ENCODE measurements at places on chromosomes 11 and 22.

DNA sequence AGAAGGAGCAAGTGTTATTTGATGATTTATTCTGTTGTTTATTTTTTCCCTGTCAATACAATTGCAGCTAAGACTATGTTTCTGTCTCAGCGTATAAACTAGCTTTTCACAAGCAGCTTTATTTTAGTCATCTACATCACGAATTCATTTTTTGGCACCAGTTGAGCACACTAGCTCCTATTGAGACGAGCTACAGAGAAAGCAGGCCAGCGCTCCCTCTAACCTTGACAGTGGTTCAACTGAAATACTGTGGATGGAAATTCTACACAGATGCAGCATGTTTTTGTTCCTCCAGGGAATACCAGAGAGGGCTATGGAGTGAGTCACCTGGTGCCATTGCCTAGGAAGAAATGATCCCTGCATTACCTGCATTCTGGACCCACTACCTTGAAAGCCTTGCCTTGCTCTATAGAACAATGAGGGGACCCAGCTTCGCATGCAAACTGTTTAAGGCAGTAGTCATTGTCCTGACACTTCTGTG is 108.2 kb upstream of the ARHGAP42 start:
- no peak for DNase-seq

GRCh38 chr11:64457416-64458010 is 98.6 kb downstream of the RPS6KA4 start:
- no peak for DNase-seq

- DNase-seq: no peak
Measured at GRCh38 chr22:28582806-28583205, 96.8 kb downstream of the TTC28 start.

- no peak for DNase-seq
Measured at GRCh38 chr11:72519220-72519881, 85.0 kb upstream of the CLPB start.

GRCh38 chr22:35587447-35587870 is 29.7 kb downstream of the MB start:
- no peak for DNase-seq

DNA sequence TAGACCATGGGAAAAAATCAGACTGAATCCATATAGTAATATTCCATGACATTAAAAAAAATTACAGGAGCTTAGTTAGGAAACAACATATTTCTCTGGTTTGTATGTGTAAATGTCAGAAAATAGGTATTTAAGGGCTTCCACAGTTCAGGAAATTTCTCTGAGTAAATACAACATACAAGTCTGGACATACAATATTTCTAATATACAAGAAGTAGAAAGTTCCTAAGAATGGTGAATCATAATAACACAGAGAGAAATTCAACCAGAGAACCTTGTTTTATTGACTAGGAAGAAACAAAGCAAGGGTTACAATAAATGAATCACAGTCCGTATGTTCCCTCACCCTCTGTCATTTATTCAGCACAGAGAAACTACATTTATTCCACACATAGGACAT is 532.7 kb upstream of the FAT3 start:
- no peak for DNase-seq

DNA sequence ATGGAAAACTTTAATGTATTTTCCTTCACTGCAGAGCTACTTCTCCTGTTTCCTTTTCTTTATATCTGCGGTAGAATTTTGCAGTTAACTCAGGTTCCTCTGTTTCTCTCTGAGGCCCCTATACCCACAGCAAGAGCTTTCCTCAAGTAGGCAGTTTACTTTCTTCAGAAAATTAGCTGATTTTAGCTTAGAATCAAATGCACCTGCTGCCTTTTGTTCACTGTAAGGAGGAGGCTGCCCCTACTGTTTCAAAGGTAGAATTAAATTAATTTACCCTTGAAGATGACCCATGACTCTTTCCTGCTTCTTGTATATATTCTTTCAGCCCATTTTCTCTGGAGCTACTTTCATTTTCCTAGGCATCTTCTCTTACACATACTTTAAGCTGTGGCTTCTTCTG is 68.7 kb upstream of the GDPD4 start:
- DNase-seq: no peak

GRCh38 chr11:58999291-58999680 is 60.0 kb downstream of the GLYATL1 start:
- no peak for DNase-seq

DNA sequence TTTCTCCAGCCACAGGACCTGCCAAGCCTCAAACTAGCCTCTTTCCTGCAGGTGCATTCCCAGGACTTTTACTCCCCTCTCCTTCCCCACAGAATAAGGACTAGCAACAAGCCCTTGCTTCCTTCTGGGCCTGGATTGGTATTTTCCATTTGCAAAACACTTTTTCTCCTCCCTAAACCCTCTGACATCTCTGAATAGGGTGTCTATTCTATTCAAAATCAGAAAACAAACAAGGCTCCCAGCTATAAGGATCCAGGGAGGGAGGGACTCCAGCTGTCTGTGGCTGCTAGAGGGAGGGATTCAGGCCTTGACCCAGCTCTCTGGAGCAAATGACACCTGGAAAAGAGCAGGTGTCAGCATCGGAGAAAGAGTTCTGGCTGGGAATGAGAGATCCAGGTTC is 168.5 kb upstream of the BDNF start:
- no peak for DNase-seq

DNA sequence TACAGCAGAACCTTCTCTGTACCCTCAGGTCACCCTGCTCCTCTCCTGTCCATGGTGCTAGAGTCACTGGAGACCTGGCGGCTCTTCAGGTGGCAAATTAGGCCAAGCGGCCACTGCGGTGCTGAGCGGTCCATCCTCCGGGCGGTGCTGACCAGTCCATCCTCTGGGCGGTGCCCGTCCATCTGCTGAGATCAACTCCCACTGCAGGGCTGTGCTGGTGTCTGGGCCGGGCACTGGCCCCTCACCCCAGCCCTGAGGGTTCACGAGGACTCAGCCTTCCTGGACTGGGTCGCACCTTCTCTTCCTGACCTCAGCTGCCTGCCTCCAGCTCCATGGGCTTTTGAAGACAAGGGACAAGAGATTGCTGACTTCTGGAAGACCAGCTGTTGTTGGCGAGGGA is 782.9 kb downstream of the BRD1 start:
- DNase-seq: no peak

DNA sequence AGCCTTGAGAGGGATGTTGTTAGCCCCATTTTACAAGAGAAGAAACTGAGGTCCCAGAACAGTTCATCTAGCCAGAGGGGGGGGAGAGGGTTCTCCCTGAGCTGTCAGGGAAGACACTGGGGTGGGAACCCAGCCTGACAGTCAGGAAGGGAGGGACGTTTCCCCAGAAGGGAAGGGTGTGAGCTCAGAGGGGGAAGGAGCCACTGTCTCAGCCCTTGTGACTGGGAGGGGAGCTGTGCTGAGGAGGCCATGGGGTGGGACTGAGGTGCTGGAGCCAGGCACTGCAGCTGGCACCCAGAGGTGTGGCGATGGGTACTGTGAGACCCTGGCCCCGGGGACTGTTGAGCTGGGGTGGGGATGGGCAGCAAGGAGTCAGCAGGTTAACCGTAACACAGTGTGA is 35.7 kb downstream of the DAGLA start:
- DNase-seq: no peak

DNA sequence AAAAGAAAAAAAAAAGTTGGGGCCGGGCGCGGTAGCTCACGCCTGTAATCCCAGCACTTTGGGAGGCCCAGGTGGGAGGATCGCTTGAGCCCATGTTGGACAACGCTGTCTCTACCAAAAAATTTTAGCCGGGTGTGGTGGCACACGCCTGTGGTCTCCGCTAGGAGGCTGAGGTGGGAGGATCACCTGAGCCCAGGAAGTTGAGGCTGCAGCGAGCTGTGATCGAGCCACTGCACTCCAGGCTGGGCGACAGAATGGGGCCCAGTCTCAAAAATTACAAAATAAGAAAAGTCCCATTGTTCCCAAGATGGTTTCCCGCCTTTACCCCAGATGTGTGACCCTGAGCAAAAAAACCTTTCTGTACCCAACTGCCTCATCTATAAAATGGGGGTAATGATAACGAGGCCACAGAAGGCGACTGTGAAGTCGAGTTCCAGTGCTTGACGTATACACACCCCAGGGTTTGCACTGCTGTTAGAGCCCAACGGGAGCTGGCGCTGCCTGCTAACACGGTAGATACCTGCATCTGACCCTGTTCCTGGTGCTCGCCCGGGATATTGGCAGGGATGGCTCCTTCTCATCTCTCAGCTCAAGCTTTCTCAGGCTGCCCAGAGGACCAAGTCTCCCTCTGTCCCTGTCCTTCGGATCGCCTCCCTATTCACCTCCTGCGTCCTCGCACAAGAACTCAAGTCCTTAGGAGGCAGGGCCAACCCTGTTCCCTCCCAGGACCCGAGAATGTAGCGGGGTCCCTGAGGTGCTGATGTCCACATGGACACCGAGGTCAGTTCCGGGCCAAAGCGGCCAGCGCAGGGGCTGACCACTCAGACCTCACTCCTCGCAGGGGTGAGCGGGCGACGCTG is 1.1 kb upstream of the RPLP2 start:
- DNase-seq: no peak

GRCh38 chr11:37967635-37968034 is 1369.6 kb upstream of the RAG2 start:
- DNase-seq: no peak

DNA sequence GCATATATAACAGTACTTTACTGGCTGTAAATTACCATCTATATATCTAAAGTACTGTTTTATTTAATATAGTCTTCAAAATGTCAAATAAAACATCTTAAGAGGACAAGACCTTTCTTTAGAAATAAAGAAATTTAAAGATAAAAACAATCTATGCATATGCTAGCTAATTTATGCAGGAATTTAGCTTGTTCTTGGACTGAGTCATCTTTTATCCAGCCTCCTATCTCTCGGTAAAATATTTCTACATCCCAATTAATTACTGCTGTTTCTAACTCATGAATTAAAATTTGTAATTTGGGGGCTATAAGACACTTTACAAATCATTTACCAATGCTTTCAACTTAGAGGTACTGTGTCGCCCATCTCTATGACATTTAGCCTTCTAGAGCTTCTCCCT is 72.8 kb upstream of the DDI1 start:
- DNase-seq: no peak

DNA sequence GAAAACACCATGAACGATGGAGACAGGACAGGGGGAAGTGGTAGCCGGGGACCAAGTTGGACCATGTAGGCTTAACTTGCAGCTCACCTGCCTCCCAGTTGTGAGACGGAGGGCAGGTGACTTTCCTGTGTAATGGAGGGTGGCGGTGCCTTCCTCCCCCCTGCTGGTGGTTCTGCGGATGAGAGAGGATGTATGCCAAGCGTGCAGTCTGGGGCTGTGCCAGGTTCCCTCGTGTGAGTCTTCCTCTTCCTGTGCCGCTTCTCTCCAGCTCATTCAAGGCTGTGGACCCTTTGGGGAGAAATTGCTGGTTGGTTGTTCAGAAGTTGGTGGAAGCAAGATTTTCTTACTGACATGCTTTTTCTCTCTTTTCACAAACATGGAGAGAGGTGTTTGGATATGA is 35.1 kb downstream of the MPPED1 start:
- DNase-seq: no peak

- DNase-seq: peak; percentile 23
Measured at GRCh38 chr11:30774496-30775232, 188.5 kb upstream of the MPPED2 start.

- DNase-seq: no peak
Measured at GRCh38 chr11:116371146-116371545, 401.6 kb downstream of the BUD13 start.

DNA sequence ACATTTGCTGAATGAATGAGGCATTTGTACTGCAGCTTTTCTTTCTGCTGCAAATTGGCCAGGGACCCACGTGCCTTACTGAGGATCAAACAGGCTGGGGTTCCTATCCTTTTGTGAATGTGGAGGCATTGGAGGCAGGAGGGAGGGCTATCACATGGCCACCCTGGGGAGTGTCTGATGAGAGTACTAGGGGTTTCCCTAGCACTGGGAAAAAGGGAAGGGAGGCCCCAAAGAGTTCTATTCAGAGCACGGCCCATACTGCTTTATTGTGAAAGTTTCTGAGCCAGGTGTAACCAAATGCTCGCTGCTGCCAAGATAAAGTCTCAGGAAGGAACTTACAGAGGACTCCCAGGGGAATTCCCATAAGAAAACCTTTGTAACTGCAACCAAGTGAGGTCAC is 78.4 kb upstream of the ANO1 start:
- no peak for DNase-seq

- DNase-seq: no peak
Measured at GRCh38 chr11:128047026-128047425, 540.3 kb downstream of the ETS1 start.

- no peak for DNase-seq
Measured at GRCh38 chr11:34439610-34440198, 970 bp downstream of the CAT start.

DNA sequence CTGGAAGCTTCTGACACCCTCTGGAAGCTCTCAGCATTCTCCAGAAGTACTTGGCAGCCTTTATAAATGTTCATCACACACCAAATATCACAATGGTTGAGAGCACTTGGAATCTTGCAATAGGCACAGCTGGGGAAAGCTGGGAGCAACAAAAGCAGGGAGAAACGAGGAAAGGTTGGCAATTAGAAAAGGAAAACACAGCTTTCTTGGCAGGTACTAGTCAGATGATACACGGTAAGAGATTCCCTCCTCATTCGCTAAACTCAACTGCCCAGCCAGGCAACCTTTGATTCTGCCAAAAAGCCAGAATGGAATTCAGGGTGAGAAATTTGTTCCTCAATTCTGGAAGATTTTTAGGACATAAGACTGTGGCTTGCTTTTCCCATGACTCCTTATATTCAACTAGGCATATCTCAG is 576.9 kb upstream of the ANO5 start:
- no peak for DNase-seq

GRCh38 chr11:120869097-120869496 is 154.8 kb upstream of the TBCEL start:
- no peak for DNase-seq

- DNase-seq: no peak
Measured at GRCh38 chr11:121443688-121444275, 8.3 kb upstream of the SORL1 start.

DNA sequence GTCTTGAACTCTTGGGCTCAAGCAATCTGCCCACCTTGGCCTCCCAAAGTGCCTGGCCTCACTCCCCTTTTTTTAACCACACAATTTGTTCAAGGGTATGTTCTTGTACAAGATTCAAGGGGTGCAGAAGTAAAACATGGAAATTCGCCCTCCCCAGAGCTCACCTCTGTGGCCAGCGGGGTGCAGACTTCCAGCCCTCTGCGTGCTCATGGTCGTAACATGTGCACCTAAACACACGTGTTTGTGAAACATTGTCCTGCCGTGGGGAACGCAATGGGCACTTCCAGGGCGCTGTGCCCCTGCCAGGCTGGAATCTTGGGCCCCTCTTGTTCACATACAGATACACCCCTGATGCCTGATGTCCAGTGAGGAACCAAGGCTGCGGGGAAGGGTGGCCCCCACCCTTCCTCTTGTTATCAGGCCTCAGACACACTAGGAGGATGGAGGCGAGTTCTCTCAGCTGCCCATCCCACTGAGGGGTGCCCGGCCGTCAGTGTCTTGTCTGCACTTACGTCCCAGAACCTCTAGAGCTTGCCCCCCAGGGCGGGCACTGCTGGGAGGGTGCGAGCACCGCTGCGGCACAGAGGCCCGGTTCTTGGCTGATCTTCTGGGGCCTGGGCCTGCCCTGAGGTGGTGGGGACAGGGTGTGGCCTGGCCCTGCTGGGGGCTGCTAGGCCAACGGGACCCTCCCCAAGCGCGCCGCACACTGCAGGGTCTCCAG is 4.1 kb upstream of the EPS8L2 start:
- DNase-seq: no peak

GRCh38 chr11:114846416-114846791 is 168.1 kb downstream of the NXPE2 start:
- no peak for DNase-seq
